Chondrocyte (in vitro differentiated cells): ENCODE measurements at places on chromosomes 5 and 9. TPM values are rescaled to one million over a fixed set of nuclear protein-coding genes. Genes with fewer than 3 reads are reported as not detected.

GRCh38 chr9:86706391-86706790 lies 240.9 kb downstream of the GAS1 start:
- H3K27me3 ChIP-seq = no peaks in the 10 kb centered on the region
- H3K27ac ChIP-seq = no peak overlapping the region
- no peaks in the 10 kb centered on the region for H3K36me3 ChIP-seq

GRCh38 chr9:7656636-7657035 lies 142.9 kb downstream of the DMAC1 start:
- H3K4me3 ChIP-seq = no peak overlapping the region
- H3K27ac ChIP-seq = no peak overlapping the region
- no peak for DNase-seq
- no peaks in the 10 kb centered on the region for H3K36me3 ChIP-seq
- H3K27me3 ChIP-seq = peaks cover 2% of the 10 kb centered on the region

- peaks cover 2% of the 10 kb centered on the region for H3K27me3 ChIP-seq
- H3K36me3 ChIP-seq = peaks cover 1% of the 10 kb centered on the region
- no peak for DNase-seq
- H3K4me3 ChIP-seq = no peak overlapping the region
- H3K27ac ChIP-seq = no peak overlapping the region
These were observed 125.0 kb downstream of the MSX2 start for GRCh38 chr5:174849426-174849825.

DNA sequence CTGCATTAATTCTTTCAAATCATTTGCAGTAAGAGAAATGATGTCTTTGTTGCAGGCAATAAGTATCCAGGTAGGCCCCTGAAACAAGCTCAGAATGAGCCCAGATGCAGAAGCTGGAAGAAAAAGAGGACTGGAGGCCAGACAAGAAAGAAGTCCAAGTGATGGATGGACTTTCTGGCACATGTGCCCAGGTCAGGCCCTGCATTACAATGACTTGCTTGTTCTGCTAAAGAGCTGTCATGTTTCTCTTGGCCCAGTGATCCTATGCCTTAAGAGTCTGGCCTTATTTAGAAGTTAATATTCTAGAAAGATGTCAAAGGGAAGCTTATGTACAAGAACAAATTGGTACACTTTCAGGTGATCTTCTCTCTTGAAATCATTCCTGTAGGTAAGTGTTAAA lies 64.8 kb downstream of the DPYSL3 start:
- no peak overlapping the region for H3K27ac ChIP-seq
- peaks cover 2% of the 10 kb centered on the region for H3K36me3 ChIP-seq
- no peaks in the 10 kb centered on the region for H3K27me3 ChIP-seq
- no peak for DNase-seq

GRCh38 chr5:18119156-18119785 lies 485.0 kb downstream of the TAF11L14 start:
- DNase-seq = no peak
- peaks cover 5% of the 10 kb centered on the region for H3K27me3 ChIP-seq
- no peak overlapping the region for H3K27ac ChIP-seq
- H3K4me1 ChIP-seq = no peaks in the 10 kb centered on the region
- no peak overlapping the region for H3K4me3 ChIP-seq

GRCh38 chr5:142320851-142321560 lies 3.8 kb downstream of the SPRY4 start:
- H3K36me3 ChIP-seq = peaks cover 2% of the 10 kb centered on the region
- peaks cover 65% of the 10 kb centered on the region for H3K4me1 ChIP-seq
- H3K4me3 ChIP-seq = peak overlapping the region; percentile 29

- H3K27me3 ChIP-seq = no peaks in the 10 kb centered on the region
- peaks cover 35% of the 10 kb centered on the region for H3K36me3 ChIP-seq
- H3K4me3 ChIP-seq = no peak overlapping the region
- DNase-seq = peak; percentile 54
These were observed 21.6 kb downstream of the UBAC1 start for GRCh38 chr9:135939351-135940265.

GRCh38 chr9:31542384-31543055 lies 841.9 kb upstream of the ACO1 start:
- H3K36me3 ChIP-seq = no peaks in the 10 kb centered on the region
- no peak overlapping the region for H3K27ac ChIP-seq
- H3K27me3 ChIP-seq = peaks cover 1% of the 10 kb centered on the region

DNA sequence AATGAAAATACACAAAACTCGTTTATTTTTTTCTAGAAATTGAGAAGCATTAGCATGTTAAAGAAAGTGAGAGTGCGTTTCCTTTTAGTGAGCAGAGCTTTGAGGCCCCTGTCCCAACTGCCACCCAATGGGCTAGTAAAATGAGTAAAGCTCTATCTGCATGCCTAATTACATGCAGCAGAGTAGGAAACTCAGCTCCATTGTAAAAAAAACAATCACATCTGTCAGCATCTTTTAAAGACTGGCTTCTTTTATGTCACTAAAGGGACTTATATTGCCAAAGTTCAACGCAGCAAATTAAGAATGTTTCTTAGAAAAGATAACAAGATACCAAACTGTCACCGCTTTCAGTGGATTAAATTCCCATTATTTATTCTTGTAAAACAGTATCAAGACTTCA lies 154.0 kb downstream of the SNCAIP start:
- no peak for DNase-seq
- no peaks in the 10 kb centered on the region for H3K36me3 ChIP-seq
- H3K4me1 ChIP-seq = no peaks in the 10 kb centered on the region
- H3K27me3 ChIP-seq = peaks cover 7% of the 10 kb centered on the region
- H3K4me3 ChIP-seq = no peak overlapping the region

- no peaks in the 10 kb centered on the region for H3K27me3 ChIP-seq
- H3K36me3 ChIP-seq = peaks cover 2% of the 10 kb centered on the region
- H3K27ac ChIP-seq = no peak overlapping the region
- H3K4me1 ChIP-seq = no peaks in the 10 kb centered on the region
These were observed 78.0 kb downstream of the F2RL2 start for GRCh38 chr5:76545184-76545583.

DNA sequence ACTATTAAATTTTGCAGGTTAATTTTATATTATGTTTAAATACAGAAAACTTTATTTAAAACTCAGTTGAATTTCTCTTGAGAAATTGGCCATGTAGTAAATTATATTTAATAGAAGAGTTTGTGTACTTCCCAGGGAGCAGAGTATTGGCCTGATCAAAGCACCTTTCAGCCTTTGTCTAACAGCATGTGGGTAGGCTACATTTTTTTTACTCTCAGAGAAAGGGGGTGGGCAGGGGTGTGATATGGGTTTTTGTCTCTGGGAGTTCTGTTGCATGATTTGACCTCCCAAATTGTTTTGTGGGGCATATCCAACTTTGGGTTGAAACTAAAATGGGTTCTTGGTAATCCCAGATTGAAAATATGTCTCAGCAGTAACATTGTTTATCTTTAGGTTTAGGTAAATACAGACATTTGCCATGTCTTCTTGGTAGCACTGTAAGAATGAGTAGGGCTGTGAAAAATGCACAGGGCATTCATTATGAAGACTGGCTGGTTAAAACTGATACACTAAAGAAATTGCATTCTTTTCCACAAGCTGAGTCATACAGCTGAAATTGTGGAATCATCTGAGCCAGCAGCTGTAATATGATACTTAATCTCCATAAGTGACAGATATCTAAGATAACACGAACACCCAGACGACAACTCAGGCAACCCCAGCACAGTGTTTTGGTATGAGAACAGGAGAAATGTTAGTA lies 75.4 kb upstream of the CDKN2B start:
- no peak for DNase-seq
- no peaks in the 10 kb centered on the region for H3K27me3 ChIP-seq
- H3K36me3 ChIP-seq = peaks cover 3% of the 10 kb centered on the region
- H3K27ac ChIP-seq = peak overlapping the region; percentile 81

DNA sequence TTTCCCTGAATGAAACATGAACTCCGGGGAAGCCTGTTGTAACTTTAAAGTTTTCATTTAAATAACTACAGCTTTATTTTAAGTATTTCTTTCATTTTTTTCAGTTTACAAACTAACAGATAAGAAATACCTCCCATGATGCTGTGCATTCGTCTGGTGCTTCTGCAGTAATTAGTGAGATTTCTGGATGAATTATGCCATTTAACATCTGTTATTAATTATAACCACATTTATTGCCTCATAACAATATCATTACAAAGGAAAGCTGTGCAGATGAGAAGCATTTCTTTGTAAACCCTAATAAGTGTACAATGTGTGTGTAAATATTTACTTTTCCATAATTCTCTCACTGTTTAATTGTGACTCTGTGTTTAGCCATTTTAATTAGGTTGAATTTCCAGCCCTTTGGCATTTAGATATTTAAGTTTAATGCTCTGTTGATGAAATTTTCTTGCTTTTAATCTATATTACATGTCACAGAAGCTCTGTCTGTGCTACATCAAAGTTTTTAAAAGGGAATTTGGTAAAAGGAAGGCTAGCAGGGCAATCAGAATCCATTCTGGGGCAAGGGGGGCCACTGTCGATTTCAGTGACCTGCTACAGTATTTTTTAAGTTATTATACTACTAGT lies 418.0 kb downstream of the SPATA31D1 start:
- H3K27me3 ChIP-seq = no peaks in the 10 kb centered on the region
- no peak for DNase-seq
- no peak overlapping the region for H3K27ac ChIP-seq
- no peak overlapping the region for H3K4me3 ChIP-seq

GRCh38 chr9:125749951-125750626 lies 2.9 kb downstream of the PBX3 start:
- peak overlapping the region; percentile 93 for H3K4me3 ChIP-seq
- peaks cover 37% of the 10 kb centered on the region for H3K4me1 ChIP-seq
- no peak for DNase-seq
- peak overlapping the region; percentile 27 for H3K27ac ChIP-seq

GRCh38 chr9:97440160-97440559 lies 28.3 kb downstream of the TDRD7 start:
- H3K36me3 ChIP-seq = peaks cover 8% of the 10 kb centered on the region
- H3K27ac ChIP-seq = no peak overlapping the region
- no peak for DNase-seq
- no peak overlapping the region for H3K4me3 ChIP-seq

- no peaks in the 10 kb centered on the region for H3K4me1 ChIP-seq
- H3K4me3 ChIP-seq = no peak overlapping the region
- peaks cover 8% of the 10 kb centered on the region for H3K27me3 ChIP-seq
- DNase-seq = no peak
These were observed 1138.2 kb downstream of the TAF11L14 start for GRCh38 chr5:18772475-18772874.

DNA sequence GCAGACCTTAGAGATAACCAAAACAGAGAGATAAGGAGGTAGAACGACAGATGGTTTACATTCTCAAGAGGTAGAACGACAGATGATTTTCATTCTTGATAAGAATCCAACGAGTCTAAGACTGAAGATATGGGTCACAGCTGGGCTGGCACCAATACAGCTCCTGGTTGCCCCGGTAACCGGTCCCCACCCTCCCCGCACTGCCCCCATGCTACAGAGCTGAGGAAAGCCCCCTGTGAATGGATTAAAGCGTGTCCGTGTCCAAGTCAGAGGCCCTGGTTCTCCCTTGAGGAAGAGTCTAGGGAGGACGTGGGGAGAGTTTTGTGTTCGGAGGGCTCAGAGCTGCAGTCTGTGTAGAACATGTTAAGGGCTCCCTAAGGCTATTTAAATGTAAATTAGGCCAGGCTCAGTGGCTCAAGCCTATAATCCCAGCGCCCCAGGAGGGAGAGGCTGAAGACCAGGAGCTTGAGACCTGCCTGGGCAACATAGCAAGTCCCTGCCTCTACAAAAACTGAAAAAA lies 8.1 kb downstream of the IDNK start:
- H3K36me3 ChIP-seq = peaks cover 7% of the 10 kb centered on the region
- H3K4me3 ChIP-seq = no peak overlapping the region
- DNase-seq = no peak
- no peak overlapping the region for H3K27ac ChIP-seq
- H3K27me3 ChIP-seq = no peaks in the 10 kb centered on the region
- H3K4me1 ChIP-seq = peaks cover 3% of the 10 kb centered on the region

DNA sequence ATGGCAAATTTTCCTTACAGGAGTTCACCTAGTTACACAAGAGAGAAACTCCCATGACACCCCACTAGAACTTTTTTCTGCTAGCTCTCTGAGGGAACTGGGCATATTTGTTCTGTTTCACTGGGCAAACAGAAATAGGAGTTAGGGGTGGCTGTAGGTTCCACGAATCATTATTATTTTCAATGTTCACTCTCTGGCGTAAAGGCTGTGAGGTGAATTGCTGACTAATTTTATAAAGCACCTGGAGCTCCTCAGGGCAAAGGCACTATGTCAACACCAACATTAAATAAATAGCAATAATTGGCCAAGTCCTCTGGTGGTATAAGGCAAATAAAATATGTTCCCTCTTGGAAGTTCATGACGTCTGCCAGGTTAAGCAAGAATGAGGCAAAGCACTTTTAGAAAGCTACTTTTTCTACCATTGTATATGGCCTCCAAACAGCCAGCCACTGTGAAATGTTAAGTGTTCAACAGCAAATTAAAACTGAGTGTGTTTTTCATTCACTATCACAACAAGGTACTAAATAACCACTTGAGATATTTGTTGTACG lies 344.6 kb downstream of the PDE4D start:
- no peaks in the 10 kb centered on the region for H3K27me3 ChIP-seq
- no peak overlapping the region for H3K27ac ChIP-seq
- H3K4me3 ChIP-seq = no peak overlapping the region
- H3K36me3 ChIP-seq = no peaks in the 10 kb centered on the region

GRCh38 chr5:93677359-93677891 lies 64.0 kb downstream of the POU5F2 start:
- peaks cover 40% of the 10 kb centered on the region for H3K4me1 ChIP-seq
- H3K27me3 ChIP-seq = peaks cover 4% of the 10 kb centered on the region
- DNase-seq = no peak

DNA sequence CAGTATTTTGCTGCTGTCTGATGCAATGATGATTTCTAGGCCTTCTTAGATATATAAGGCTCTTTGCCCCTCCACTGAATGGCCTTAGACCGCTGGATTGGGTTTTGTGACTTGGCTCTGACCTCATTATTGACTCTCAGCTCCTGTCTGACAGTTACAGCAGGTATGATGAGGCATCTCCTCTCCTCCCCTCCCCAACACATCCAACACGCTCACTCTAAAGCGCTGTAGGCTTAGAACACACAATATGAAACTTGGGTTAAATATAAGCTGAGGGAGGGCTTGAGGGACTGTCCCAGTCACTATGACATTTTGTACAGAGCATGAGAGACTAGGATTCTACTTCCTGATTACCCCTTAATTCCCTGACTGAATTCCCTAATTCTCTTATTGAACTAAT lies 18.8 kb upstream of the CER1 start:
- no peak for DNase-seq
- no peak overlapping the region for H3K27ac ChIP-seq
- H3K4me3 ChIP-seq = no peak overlapping the region
- H3K36me3 ChIP-seq = peaks cover 2% of the 10 kb centered on the region
- H3K4me1 ChIP-seq = no peaks in the 10 kb centered on the region

GRCh38 chr9:71127301-71127700 lies 5.9 kb upstream of the TRPM3 start:
- H3K36me3 ChIP-seq = no peaks in the 10 kb centered on the region
- no peak overlapping the region for H3K4me3 ChIP-seq
- H3K4me1 ChIP-seq = no peaks in the 10 kb centered on the region
- peaks cover 23% of the 10 kb centered on the region for H3K27me3 ChIP-seq
- no peak overlapping the region for H3K27ac ChIP-seq

The NKD2 gene
- not detected in 3 replicates for total RNA-seq

The TLR4 gene
- total RNA-seq = 9.5 to 13.6 TPM (median 11.6 TPM) in 3 replicates

The JAK2 gene
- 15.8 to 17.5 TPM (median 16.6 TPM) in 3 replicates for total RNA-seq

The INSL4 gene
- not detected in 3 replicates for total RNA-seq

The GADD45G gene
- total RNA-seq = 1.5 to 4.6 TPM (median 3.2 TPM) in 3 replicates

The PITX1 gene
- total RNA-seq = 0.18 TPM in 1 of 3 replicates, not detected in the others

The SMIM33 gene
- total RNA-seq = not detected in 3 replicates

The GRIA1 gene
- total RNA-seq = 0.55 to 13.9 TPM (median 0.77 TPM) in 3 replicates

The LCN9 gene
- 1.8 to 2.0 TPM in 2 of 3 replicates, not detected in the other for total RNA-seq

The FASTKD3 gene
- 6.9 to 10.2 TPM (median 9.2 TPM) in 3 replicates for total RNA-seq

The ISOC1 gene
- total RNA-seq = 6.4 to 7.4 TPM (median 7.1 TPM) in 3 replicates

The SLC6A3 gene
- total RNA-seq = not detected in 3 replicates

The TAF11L5 gene
- not detected in 3 replicates for total RNA-seq

The SPINK7 gene
- total RNA-seq = not detected in 3 replicates

The OMD gene
- 25.6 to 148 TPM (median 28.5 TPM) in 3 replicates for total RNA-seq

The DRD1 gene
- total RNA-seq = 0.10 to 0.35 TPM (median 0.23 TPM) in 3 replicates
